ENCODE measurements at places on chromosomes 6 and 20.

- DNase-seq = no peak
Measured at GRCh38 chr6:72948153-72948552, 277.1 kb downstream of the KHDC1L start.

- no peak for DNase-seq
Measured at GRCh38 chr20:37980876-37981275, 52.4 kb downstream of the TTI1 start.

DNA sequence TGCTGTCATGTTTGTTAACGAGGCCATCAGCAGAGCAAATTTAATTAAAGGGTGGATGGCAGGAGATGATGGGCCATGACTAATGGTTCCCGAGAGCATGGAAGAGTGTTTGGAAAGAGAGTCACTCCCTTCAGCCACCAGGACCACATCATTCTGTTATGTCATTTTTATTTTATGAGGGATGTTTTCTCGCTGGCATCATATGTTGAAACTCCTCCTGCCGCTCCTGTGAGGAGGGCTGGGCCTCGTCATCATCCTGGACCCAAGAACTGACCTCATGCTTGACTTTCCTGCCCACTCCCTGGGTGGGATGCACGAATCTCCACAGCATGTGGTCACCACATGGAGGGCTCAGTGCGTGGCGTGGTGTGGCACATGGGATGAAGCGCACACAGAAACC, 86.4 kb upstream of the FRMD1 start:
- DNase-seq = peak; percentile 2

DNA sequence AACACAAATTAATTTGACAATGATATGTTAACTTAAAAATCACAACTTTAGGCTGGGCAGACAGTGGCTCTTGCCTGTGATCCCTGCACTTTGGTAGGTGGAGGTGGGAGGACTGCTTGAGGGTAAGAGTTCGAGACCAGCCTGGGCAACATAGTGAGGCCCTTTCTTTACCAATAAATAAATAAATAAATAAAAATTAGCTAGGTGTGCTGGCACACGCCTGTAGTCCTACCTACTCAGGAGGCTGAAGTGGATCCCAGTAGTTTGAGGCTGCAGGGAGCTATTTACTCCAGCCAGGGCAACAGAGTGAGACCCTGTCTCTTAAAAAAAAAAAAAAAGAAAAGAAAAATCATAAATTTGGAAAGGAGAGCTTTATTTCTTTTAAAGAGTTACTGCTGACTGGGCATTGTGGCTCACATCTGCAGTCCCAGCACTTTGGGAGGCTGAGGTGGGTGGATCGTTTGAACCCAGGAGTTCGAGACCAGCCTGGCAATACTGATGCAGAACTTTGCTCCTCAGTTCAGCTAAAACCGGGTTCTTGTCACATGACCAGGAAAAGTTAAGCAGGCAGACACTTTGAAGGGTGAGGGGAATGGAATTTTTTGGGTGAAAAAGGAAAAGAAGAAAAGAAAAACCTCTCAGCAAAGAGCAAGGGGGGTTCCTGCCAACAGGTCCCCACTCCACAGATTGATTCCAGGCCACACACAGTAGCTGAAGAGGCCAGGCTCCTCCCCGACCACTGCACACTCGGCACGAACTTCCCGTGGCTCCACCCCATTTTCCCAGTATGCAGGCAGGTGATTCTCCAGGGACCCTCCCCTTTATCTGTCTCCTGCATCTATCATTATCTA, 44.0 kb upstream of the DDR1 start:
- DNase-seq = no peak
